ENCODE measurements at places on chromosomes 7 and 10.

DNA sequence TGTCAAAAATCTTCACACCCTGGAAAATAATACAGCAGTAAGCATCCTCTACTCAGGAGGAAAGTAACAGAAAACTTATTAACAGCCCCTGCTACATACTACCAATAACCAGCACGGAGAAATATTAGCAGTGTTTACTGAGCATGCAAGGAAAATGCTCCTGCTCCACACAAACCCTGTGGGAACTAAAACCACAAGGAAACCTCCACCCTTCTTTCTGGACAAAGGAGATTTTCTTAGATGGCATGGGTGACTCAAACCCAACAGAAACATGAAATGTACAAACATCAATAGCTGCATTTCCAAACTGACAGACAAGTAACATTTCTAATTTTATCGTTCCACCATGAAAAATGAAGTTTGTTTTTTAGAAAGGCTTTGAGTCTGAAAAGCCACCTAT is 113.4 kb downstream of the VPS41 start:
- DNase-seq = no peak

- DNase-seq = no peak
These were observed 32.0 kb downstream of the SFMBT2 start for GRCh38 chr10:7378602-7379403.

DNA sequence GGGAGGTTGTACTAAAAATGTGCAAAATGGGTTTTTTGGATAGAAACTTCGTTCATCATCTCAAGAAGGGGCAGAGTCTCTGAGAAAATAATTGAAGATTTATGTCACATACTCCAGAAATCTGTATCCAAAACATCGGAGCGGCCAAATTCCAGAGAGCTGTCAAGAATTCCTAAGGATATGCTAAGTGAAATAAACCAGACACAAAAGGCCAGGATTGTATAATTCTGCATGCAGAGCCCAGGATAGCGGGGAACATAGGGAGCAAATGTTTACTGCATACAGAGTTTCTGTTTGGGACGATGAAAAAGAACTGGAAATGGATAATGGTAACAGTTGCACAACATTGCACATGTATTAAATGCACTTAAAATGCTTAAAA is 224.2 kb upstream of the AUTS2 start:
- no peak for DNase-seq

DNA sequence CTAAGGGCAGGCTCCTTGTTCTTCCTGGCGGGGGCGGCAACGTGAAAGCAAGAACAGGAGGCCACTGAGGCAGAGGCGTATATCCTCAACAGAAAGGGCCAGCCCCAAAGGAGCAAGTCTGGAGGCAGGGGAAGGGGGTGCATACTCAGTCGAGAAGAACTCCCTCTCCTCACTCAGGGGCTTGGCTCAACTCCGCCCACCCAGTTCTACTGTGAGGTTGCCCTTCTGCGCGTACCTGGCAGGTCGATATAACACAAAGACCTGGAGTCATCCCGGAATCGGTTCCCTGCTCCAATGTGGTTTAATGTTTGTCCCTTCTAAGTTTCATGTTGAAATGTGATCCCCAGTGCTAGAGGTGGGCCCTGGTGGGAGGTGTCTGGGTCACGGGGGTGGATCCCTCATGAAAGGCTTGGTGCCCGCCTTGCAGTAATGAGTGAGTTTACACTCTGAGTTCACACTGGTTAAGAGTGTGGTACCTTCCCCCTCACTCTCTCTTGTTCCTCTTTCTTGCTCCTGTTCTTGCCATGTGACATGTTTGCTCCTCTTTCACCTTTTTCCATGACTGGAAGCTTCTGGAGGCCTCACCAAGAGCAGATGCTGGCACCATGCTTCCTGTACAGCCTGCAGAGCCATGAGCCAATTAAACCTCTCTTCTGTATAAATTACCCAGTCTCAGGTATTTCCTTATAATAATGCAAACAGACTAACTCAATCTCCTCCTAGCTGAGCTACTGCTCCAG is 32.6 kb downstream of the GSDME start:
- no peak for DNase-seq

DNA sequence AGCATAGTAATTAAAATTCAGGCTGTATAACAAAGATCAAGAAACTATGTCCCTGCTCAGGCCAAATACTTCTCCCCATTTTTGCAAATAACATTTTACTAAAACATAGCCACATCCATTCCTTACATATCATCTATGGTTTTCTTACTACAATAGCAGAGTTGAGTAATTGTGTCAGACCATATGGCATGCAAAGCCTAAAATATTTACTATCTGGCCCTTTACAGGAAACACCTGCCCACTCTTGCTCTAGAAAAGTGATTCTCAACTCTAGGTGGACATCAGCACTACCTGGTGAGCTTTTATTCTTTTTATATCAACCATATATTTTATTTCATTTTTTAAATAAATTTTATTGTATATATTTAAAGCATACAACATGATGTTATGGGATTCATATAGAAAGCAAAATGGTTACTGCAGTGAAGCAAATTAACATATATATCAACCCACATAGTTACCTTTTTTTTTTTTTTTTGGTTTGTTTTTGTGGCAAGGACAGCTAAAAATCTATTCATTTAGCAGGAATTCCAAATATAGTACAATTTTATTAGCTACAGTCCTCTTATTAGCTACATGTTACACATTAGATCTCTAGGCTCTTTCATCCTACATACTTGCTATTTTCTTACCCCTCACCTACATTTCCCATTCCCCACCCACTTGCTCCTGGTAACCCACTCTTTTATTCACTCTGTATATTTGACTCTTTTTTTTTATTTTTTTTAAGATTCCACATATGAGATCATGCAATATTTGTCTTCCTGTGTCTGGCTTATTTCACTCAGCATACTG is 19.6 kb downstream of the ABI1 start:
- DNase-seq = no peak

- DNase-seq = no peak
These were observed 189.4 kb upstream of the AHR start for GRCh38 chr7:17109020-17109419.

DNA sequence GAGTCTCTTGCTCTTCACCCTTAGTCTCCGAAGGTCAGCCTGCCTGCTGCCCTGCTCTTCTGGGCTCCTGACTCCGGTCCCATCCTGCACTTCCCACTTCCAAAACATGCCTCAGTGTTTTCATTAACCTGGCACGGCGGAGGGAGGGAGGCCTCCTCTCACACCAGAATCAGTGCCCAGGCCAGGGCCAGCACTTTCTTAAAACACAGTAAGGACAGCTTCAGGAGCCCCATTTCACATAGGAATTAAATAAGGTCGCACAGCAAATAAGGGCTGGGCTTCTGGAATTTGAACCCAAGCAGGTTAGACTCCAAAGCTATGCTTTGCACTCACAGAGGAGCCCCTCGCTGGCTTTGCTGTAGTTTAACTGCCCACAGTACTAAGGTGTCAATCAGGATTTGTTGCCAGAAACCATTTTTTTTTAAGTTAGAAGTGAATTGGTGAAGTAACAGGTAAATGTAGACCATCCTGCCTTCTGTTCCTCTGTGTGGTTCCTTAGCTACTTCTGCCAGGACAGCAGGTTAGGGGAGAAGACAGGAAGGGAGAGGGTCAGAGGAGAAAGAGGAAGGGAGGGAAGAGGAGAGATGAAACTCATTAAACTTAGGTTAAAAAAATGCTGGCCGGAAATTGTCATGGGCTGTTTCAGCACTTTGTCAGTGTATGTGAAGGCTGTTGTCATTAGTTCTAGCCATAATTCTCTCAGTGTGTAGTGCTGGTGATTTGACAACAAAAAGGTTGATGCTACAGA is 1.1 kb downstream of the RASSF4 start:
- DNase-seq = no peak

All from stimulated activated CD4-positive, alpha-beta T cell treated with anti-CD3 and anti-CD28 coated beads, TNF-alpha, amount 100 ng/mL, for 48 hours (primary cell).